ENCODE measurements at places on chromosomes 3 and 15.

GRCh38 chr15:80424381-80424780, 20.2 kb downstream of the ARNT2 start:
- DNase-seq: no peak

DNA sequence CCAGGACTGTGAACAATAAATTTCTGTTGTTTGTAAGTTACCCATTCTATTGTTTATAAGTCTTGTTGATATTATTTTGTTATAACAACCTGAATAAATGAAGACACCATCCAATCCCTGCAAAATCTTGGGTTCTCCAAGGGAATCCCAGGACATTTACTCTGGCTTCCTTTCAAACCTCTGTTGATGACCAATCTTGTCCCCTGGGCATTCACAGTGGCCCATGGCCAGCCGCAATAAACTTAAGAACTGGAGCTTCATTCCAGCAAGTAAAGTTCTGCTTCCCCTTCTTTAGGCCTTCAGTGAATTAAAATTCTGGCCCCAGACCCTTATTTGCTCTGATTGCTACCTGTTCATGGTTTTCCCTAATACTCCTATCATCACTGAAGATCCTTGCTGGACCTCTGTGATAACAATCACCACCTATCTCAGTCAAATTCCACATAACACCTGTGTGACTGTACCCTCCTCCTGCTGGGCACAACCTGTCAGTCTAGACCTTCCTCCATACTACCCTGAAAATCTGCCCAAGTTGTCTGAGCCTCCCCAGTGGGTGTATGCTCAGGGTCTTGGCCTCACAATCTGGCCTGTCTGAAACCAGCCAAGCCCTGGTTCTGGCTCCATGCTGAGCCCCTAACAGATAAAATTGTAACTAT, 153.1 kb downstream of the SEMA6D start:
- DNase-seq: no peak

GRCh38 chr3:37283011-37283410, 108.6 kb upstream of the LRRFIP2 start:
- no peak for DNase-seq

- DNase-seq: no peak
Measured at GRCh38 chr3:86937306-86937791, 53.6 kb downstream of the VGLL3 start.

- DNase-seq: no peak
Measured at GRCh38 chr3:194870394-194871110, 184.9 kb downstream of the FAM43A start.

- DNase-seq: no peak
Measured at GRCh38 chr15:72787526-72787925, 4.0 kb upstream of the ADPGK start.

- DNase-seq: no peak
Measured at GRCh38 chr15:37055481-37055880, 44.9 kb downstream of the MEIS2 start.

DNA sequence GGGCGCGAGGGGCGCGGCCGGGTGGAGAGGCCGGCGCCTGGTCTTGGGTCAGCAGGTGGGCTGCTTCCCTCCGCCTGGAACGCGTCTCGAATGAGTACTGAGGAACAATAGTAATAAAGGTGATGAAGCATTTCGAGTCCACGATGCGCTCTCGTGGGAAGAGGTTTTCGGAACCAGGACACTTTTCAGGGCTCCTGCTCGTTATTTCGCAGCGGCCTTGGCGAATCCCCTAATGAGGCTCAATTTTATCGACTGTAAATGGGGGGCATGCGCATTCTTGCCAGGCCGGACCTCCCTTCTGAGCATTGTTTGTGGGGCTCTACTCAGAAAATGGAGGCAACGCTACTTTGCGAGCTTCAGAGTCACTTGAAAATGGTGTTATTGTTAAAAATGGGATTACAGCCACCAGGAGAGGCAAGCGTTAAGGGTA, 1.2 kb downstream of the NR2C2 start:
- no peak for DNase-seq

GRCh38 chr3:4438296-4438695, 28.8 kb downstream of the SUMF1 start:
- DNase-seq: no peak

- no peak for DNase-seq
Measured at GRCh38 chr3:113431811-113432210, 9.5 kb downstream of the CFAP44 start.

DNA sequence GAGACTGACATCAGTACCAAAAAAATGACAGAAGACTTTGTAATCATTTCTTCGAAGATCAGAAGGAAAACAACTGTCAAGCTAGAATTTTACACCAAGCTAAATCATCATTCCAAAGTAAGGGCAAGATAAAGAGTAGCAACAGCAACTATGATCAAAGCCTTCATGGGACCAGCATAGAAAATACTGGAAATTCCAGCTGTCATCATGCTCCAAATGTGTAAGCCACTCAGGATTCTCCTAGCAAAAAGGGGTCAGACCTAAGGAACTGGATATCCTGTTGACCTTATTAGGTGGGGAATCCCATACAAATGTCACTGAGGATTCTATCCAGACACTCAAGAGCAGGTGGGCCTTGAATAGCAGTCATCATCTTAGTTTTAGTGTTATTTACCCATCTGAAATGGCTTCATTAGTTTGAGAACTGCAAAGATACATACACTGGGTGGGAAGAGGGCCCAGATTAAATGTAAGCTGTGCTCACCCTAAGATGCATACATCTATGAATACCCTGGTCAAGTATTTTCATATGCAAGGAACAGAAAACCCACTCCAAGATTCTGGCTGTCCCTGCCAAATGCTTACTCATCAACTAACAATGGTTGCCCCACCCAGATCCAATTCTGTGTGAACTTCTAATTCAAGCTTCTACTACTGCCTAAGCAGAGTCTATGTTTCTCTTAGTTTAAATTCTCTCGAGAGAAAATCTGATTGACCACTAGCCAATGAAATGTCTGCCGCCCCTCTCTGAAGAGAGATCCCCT, 33.5 kb downstream of the CLDN18 start:
- no peak for DNase-seq

DNA sequence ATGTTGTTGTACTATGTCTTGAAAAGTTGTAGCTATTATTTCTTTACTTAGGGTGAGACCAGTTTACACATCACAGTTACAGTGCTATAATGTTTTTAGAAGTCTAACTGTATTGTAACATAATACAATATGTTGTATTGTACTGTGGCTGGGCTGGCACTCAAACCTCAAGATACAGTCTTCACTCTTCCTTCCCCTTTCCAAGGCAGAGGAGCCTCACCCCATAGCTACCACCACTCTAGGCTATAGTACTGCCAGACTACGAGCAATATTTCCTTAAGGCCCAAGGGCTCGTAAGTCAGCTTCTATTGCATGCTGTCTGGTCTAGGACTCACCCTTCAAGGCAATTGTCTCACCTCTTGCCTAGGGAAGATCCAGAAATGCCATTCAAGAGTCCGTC, 597.7 kb downstream of the OTOL1 start:
- DNase-seq: no peak

DNA sequence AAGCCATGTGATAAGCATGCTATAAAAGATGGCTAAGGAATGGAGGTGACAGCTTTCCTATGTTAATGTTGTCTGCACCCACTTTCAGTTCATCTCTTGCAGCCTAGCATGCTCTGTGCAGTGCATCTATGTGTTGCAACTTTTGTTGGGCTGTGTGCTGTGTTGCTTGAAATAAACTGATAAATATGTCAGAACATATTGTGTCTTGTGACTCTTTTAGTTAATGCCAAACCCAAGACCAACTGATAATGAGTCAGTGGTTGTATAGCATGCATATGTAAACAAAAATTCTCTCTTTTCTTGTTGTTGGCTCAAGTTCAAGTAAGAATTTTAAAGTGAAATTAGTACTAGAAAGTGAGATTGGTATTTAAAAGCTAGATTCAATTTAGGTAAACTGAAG, 37.0 kb upstream of the SCN10A start:
- no peak for DNase-seq

GRCh38 chr3:158355623-158356588, 215.1 kb upstream of the MLF1 start:
- no peak for DNase-seq

DNA sequence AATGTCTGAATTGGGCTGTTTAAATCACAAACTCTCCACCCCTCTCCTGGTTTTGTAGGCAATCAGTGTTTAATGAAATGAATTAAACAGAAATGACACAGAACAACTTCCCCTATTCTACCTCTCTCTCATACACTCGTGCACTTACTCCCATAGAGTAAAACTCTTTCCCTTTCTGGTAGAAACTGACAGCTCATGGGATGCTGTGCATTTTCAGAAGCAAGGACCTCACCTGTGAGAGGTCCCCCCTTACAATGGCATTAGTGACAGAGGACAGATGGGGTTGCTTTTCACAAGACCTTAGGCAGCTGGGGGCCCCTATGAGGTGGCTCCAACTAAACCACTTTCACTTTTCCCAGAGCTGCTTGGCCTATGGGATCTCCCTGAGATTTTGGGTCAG, 31.9 kb downstream of the PARP16 start:
- no peak for DNase-seq

DNA sequence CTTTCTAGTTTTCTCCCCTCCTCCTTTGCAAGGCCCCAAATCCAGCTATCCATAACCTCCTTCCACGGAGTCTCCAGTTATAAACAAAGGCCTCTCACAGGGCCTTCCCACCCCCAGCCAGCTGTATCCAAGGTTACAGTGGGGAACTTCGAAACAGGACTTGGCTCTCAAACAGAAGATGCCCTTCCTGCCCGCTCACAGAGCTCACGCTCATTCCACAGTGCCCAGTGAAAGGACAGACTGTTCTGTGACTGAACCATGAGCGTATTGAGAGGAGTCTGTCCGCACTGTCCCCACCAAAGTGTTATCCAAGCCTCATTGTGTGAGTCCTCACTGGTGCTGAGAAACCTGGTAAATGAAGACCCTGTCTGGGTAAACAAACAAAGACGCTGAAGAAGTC, 35.4 kb downstream of the ARHGAP31 start:
- no peak for DNase-seq

DNA sequence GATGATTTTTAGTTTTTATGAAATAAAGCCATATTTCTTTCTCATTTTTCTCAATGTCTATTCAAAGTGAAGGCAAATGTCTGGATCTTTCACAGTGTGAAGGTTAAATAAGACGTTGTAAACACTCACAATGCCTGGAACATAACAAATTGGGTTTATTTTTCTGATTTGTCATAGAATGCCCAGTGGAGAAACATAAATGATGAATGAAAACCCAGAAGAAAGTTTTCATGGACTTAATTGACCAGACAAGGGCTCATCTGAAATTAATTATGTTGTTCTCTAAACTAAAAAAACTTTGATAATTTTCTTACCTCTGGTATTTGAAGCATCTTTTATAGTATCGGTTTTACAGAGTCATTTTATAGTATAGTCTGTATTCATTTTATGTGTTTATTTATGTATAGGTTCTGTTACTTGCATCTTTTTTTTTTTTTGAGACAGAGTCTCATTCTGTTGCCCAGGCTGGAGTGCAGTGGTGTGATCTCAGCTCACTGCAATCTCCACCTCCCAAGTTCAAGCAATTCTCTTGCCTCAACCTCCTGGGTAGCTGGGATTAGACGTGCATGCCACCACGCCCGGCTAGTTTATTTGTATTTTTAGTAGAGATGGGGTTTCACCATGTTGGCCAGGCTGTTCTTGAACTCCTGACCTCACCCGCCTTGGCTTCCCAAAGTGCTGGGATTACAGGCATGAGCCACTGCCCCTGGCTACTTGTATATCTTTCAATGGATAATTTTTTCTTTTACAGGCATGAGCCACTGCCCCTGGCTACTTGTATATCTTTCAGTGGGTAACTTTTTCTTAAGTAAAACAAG, 15.1 kb upstream of the BNIP2 start:
- no peak for DNase-seq

- no peak for DNase-seq
Measured at GRCh38 chr3:141353652-141354495, 14.4 kb upstream of the ZBTB38 start.

GRCh38 chr3:123347691-123348264, 101.1 kb downstream of the ADCY5 start:
- no peak for DNase-seq

DNA sequence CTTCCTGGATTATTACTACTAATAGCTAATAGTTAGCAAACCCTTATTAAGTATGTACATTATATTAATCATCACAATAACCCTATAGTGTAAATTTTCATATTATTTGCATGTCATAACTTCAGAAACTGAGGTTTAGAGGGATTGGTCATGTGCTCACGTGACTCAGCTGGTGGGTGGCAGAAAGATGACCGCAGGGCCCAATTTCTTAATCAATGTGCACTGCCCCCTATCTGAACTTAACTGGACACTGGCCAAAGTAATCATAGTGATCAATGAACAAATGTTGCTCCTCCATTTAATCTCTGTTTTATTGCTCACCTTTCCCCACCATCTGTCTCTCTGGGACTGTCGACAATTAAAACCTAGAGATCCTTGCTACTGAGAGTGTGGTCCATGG, 52.2 kb downstream of the PLD1 start:
- DNase-seq: no peak

DNA sequence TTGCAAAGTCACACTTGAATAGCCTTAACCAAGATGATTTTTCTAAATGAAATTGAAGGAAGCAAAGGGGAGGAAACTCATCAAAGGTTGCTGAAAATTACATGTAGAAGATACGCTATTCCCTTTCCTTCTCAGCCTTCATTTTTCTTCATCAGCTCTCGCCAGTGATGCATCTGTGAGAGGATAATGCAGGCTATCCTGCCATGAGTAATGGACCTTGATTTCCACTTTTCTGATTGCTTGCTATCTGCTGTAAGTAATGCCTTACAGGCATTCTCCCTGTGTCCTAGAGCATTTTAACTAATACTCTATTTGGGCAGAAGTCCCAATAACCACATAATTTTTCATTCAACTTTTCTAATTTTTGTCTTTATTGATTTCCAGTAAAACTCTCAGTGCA, 162.6 kb downstream of the BBX start:
- DNase-seq: no peak

DNA sequence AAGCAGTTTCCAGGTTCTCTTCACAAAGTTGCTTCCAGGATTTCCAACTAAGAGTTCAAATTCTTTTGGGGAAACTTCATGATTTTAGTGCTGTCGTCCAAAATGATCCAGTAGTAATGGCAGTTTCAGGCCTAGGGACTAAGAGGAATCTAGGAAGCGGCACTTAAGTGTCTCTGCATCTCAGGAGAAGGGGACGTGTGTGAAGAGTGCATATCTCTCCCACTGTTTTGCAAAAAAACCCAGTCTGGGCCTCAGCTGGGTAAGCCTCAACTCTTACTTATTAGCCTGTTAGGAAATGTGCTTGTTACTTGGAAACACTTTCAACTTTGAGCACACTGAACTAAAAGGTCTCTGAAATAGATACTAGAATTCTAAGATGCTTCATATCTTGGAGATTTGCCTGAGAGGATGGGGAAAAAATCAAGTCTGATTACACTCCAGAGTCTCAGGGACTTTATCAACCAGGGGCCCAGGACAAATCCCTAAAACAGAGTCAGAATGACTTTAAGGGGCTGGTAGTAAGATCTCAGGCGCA, 81.8 kb downstream of the WDR76 start:
- no peak for DNase-seq

Measured in activated T-helper 1 cell treated with anti-CD3 and anti-CD28 coated beads, Interleukin-2, amount 50 U/mL, for 16 hours (primary cell).